ENCODE measurements at places on chromosomes 1 and 21.

DNA sequence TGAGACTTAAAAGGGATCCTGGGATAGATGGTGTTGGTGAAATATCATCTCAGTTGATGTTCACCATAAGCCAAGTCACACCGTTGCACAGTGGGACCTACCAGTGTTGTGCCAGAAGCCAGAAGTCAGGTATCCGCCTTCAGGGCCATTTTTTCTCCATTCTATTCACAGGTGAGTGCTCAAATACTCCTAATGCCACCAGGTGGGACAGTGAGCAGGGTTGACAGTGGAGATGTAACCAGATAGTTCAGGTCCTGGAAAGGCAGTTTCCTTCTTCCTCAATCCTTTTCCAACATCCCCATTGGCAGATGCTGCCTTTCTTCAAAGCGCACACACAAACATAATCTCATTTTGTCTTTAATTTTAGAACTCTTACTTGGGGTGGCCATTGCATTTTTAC, 11.6 kb downstream of the CD160 start:
- DNase-seq: no peak

- DNase-seq: no peak
These were observed 55.9 kb downstream of the RAP1GAP start for GRCh38 chr1:21613072-21613867.

- no peak for DNase-seq
These were observed 192.6 kb downstream of the NFIA start for GRCh38 chr1:61274939-61275338.

GRCh38 chr1:22710701-22711049, at the start of gene EPHB2:
Gene EPHB2, plus strand, starts transcription at chr1:22710839. Its CDS starts 144 bp downstream, at chr1:22710983.
- no peak for DNase-seq

DNA sequence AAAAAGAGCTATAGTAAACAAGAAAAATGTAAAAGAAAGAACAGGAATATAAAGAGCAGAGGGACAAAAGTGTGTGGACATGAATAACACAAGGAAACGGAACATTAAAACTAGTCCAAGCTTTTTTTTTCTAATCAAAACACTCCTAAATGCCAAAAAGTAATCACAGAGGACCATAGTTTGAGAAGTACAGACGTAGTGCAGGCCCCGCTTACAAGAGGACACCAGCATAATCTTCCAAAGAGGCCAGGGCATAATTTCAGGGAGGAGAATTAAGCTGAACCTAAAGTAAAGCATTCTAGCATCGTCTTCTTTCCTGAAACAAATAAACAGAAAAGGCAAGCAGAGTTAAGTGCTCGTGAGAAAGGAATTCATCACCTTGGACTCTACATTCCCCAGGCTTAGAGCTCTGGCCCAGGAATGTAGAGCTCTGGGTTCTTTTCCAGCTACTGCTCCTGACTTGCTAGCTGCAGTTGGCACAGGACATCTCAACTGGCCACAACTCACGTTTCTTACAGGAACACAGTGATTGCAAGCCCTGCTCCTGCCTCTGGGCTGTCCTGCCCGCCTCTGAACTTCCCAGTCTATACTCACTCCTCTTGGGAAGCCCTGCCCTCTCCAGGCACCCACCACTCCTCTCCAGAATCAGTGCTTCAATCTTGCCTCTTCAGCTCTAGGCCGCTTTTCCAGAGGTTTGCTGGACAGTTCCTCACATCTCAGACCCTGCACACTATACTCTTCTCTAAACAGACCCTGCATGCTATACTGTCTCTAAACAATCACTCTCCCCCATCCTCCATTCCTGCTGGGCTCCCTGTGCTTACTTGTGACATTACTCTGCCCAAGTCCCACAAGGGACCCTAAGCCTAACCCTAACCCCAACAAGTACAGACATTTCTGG, 9.8 kb downstream of the RGS8 start:
- DNase-seq: peak; percentile 14

- DNase-seq: peak; percentile 68
These were observed 120.4 kb upstream of the GREM2 start for GRCh38 chr1:240732390-240732789.

DNA sequence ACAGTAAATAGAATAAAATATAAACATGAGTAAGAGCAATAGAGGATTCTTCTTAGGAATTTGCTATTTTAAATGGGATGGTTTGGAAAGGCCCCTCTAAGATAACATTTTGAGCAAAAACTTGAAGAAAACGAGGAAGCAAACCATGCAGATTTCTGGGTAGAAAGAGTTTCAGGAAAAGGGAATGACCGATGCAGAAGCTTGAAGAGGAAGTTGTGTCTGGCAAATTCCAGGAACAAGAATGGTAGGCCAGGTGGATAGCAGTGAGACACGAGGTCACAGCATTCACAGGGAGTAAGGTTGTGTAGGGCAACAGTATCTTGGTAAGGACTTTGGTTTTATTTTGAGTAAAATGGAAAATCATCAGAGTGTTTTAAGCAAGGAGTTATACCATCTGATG, 108.9 kb downstream of the PEX14 start:
- DNase-seq: no peak

GRCh38 chr1:21553116-21553926, 44.1 kb downstream of the ALPL start:
- peak; percentile 71 for DNase-seq

- peak; percentile 76 for DNase-seq
These were observed 60.6 kb downstream of the SCCPDH start for GRCh38 chr1:246784621-246785493.

GRCh38 chr1:181251001-181251712, 162.7 kb downstream of the IER5 start:
- DNase-seq: peak; percentile 75

- no peak for DNase-seq
These were observed 48.1 kb downstream of the LHX4 start for GRCh38 chr1:180278194-180278515.

- DNase-seq: no peak
These were observed 7.8 kb upstream of the PINK1 start for GRCh38 chr1:20625176-20626097.

GRCh38 chr1:13662493-13662892, 37.5 kb upstream of the PRDM2 start:
- peak; percentile 8 for DNase-seq

DNA sequence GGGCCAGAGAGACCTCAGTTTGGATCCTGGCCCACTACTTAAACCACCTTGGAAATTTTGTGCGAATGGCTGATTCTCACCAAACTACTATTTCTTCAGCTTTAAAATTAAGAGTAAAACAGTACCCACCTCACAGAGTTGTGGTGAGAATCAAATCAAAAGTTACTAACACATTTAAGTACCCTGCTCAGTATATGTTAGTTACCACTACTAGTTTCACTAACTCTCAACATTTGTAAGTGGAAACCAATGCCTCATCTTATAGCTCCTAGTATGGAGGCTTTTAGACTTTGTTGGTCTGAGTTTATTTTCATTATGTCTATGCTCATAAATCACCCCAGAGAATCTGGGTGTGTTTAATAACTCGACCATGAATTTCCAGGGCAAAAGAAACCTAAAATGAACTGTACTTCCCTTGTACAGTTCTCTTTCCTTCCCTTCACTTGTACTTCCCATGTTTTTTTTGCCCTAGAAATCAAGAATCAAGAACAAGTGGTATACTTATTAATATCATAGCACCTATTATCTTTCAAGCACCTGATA, 11.6 kb upstream of the SERBP1 start:
- DNase-seq: no peak

- DNase-seq: no peak
These were observed 244.8 kb upstream of the PROX1 start for GRCh38 chr1:213742992-213743391.

DNA sequence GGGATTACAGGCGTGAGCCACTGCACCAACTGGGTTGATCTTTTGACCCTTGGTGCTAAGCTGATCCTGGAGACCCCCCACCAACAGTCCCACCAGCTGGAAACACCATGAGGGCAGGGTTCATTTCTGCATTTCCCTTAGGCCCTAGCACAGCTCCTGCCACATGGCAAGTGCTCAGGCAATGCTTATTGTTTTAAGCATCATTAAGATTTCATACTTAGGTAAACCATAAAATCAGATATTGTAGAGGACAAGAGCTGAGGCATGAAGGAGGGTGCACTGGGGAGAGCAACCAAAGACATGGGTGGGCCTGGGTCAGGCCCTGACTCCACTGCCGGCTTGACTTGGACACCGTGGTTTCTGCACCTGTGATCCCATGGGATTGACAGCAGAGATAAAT, 17.7 kb downstream of the CHIT1 start:
- DNase-seq: no peak

DNA sequence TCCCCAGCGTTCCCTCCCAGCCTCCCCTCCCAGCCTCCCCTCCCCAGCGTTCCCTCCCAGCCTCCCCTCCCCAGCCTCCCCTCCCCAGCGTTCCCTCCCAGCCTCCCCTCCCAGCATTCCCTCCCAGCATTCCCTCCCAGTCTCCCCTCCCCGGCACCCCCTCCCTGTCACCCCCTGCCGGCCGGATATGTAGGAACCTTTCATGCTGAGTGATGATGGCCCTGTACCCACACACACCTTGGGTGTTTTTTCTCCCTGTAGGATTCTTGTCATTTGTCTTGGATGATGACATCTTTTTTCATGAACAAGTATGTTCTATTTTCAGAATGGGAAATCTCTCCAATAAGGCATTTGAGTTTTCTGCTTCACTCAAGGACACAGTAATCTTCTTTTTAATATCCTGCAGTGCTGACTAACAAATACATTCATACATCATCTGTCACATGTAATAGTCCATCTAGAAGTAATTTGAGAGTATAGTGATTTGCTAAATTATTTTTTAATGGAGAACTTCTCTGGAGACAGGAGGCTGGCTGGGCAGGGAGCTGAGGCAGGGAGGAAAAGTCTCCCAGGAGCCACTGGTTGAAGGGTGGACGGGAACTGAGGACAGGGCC, 19.5 kb downstream of the FTCD start:
- peak; percentile 30 for DNase-seq

DNA sequence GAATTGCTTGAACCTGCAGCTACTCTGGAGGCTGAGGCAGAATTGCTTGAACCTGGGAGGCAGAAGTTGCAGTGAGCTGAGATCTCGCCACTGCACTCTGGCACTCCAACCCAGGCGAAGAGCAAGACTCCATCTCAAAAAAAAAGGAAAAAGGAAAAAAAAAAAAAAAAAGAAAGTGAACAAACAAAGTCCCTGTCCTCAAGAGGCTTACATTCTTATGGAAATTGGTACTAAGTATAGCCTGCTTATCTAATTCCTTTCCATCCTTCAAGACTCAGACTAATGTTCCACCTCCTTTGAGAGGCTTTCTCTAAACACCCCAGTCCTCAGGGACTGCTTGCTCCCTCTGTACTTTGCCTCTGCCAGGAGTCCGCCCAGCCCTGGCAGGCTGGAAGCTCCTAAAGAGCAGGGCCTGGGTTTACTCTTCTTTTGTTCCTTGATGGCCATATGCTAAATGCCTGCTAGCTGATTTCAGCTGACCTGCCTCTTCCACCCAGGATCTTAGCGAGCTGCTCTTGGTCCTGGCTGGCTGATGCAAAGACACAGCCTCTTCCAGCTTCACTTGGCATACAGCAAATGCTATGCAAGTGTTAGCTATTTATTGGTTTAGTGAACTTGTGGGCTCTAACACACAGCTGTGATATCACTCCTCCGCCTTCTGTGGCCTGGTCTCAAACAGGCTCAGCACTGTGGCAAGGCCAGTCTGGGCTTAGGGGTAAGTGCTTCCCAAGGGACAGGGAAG, 9.8 kb downstream of the SLC9A1 start:
- DNase-seq: peak; percentile 73

DNA sequence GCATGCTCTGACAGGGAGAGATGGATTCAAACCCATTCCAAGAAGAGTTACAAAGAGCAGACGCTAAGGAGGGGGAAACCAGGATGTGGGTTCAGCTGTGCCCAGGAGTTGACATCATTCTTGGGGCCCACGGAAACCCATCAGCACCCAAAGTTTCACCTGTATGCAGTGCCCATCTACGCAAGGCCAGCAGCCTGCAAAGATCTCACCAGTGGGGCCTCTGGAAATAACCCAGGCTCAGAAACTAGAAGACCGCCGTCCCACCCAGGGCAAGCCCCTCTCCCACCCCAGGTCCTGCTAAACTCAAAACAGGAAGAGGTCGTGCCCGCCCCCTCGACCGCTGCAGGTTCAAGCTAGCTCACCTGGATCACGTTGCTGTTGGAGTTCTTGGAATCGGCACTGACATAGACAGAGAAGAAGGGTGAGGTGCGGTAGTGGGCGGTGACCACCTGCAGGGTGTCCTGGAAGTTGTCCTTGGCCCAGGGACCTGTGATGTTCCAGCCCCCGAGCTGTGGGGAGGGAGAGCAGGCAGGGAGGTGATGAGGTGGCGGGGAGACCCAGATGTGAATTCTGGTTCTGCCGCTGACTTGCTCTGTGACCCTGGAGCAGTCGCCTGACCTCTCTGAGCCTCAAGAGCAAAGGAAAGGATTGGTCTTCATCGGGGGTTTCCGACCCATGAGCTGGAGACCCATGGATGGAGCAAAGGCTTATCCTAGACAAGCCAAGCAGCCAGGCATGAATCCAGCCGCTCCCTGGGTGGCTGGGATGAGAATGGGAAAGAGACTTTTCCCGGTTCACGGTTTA, 31.7 kb downstream of the ECE1 start:
- DNase-seq: no peak
